ENCODE measurements at places on chromosomes 12 and 14. TPM values are rescaled to one million over a fixed set of nuclear protein-coding genes. Genes with fewer than 3 reads are reported as not detected.
A peak's percentile ranks its signal among the peaks of the same experiment; 100 is the strongest.

Gene KERA
- total RNA-seq = not detected

Gene FAM90A1
- 0.21 TPM for total RNA-seq

Gene SLC16A7
- 27.8 TPM for total RNA-seq

Gene FITM1
- total RNA-seq = 0.30 TPM

Gene TAMALIN
- 14.7 TPM for total RNA-seq

Gene KRT77
- not detected for total RNA-seq

Gene GUCY2C
- total RNA-seq = not detected

- no peak for DNase-seq
- H3K27me3 ChIP-seq = peaks cover 2% of the 10 kb centered on the region
- no peak overlapping the region for H3K4me3 ChIP-seq
- no peak overlapping the region for H3K27ac ChIP-seq
- peaks cover 2% of the 10 kb centered on the region for H3K36me3 ChIP-seq
- H3K4me1 ChIP-seq = peaks cover 17% of the 10 kb centered on the region
Measured at GRCh38 chr12:3431686-3432085, 59.3 kb upstream of the PRMT8 start.

DNA sequence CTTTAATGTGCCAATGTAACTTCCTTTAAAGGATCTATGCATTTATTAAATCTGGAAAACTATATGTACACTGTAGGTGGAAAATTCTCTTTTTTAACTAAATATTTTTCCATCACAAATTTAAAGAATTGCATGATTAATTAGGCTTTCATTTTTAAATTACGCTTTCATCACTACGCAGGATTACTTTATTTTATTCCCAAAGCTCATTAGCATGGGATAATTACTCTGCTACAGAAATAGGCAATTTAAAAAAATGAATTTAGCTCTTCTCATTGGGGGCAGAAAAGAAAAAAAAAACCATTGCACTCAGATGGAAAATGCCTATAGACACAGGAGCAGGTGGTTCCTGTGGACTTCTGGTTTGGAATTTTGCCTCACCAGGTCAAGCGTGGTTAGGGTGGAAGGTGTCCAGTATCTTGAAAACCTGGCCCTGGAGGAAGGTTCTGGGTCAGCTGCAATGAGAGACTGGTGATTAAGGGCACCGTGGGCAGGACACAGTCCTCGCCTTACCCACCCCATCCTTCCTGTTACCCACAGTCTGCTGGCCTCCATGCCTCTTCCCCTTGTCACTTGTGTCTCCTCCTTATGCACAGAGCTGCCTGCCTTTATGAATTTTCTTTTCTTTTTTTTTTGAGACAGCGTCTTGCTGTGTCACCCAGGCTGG, 17.3 kb upstream of the RIN3 start:
- H3K27me3 ChIP-seq = no peaks in the 10 kb centered on the region
- no peaks in the 10 kb centered on the region for H3K4me1 ChIP-seq
- DNase-seq = no peak
- H3K27ac ChIP-seq = no peak overlapping the region

DNA sequence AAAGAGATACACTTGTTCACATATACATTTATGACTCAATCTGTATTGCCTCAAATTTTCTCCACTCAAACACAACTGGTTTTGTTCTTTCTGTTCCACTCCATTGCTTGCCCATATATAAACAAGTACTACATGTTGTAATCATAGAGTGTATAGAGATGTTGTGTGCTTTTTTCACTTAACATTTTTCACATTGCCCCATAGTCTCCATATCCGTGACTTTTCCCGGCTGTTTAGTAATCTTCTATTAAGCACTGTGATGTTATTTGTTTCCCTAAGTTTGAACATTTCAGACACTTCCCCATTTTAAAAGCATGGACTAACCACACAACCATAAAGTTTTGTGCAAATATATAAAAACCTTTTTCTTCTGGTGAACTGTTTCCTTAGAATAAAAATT, 45.5 kb upstream of the PTPRR start:
- no peaks in the 10 kb centered on the region for H3K36me3 ChIP-seq
- no peaks in the 10 kb centered on the region for H3K27me3 ChIP-seq
- no peak overlapping the region for H3K27ac ChIP-seq
- no peaks in the 10 kb centered on the region for H3K4me1 ChIP-seq
- DNase-seq = no peak
- no peak overlapping the region for H3K4me3 ChIP-seq

- H3K27ac ChIP-seq = peak overlapping the region; percentile 55
- no peaks in the 10 kb centered on the region for H3K36me3 ChIP-seq
- H3K4me3 ChIP-seq = peak overlapping the region; percentile 93
- no peaks in the 10 kb centered on the region for H3K27me3 ChIP-seq
Measured at GRCh38 chr12:53325511-53326061, 4.2 kb upstream of the AAAS start.

DNA sequence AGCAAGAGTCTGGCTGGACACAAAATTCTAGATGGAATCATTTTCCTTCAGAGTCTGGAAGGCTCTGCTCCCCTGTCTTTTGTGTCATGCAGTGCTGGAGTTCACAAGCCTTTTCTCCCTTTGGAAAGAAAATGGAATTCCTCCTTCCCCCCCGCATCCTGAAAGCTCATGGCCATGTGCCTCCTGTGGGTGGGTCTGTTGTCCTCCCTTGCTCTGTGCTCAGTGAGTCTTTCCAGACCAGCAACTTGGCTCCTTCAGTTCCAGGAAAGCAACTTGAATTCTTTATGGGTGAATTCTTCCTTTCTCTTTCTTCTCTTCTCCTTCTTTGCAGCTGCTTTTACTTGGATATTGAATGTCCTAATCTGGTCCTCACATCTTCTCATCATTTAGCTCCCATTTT, 70.2 kb downstream of the TUNAR start:
- no peak overlapping the region for H3K27ac ChIP-seq
- H3K36me3 ChIP-seq = no peaks in the 10 kb centered on the region
- H3K27me3 ChIP-seq = peaks cover 32% of the 10 kb centered on the region

- H3K4me3 ChIP-seq = peak overlapping the region; percentile 63
- DNase-seq = no peak
- peaks cover 2% of the 10 kb centered on the region for H3K36me3 ChIP-seq
- no peak overlapping the region for H3K27ac ChIP-seq
- H3K27me3 ChIP-seq = no peaks in the 10 kb centered on the region
Measured at GRCh38 chr12:26830363-26830762, 2.6 kb downstream of the ITPR2 start.

DNA sequence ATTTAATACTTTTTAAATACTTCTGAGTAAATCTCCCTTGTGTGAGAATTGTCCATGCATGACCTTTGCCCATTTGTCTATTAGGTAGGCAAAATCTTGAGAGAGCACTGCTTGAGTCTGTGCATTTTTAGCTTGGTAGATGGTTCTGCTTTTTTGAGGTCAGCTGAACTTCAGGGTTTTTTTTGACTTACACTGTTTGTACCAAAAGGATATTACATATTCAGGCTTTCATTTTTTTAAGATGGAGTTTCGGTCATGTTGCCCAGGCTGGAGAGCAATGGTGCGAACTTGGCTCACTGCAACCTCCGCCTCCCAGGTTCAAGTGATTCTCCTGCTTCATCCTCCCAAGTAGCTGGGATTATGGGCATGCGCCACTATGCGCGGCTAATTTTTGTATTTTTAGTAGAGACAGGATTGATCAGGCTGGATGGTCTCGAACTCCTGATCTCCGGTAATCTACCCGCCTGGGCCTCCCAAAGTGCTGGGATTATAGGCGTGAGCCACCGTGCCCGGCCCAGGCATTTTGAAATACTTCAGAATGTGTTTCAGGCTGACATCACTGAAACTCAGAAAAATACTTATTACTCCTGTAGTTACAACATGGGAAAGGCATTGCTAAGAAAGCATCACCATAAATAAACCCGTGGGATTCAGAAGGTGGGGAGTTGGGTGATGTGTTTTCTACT, 11.1 kb downstream of the RASSF3 start:
- no peaks in the 10 kb centered on the region for H3K36me3 ChIP-seq
- no peak for DNase-seq
- no peak overlapping the region for H3K4me3 ChIP-seq
- no peak overlapping the region for H3K27ac ChIP-seq

GRCh38 chr14:29643433-29644211, 284.0 kb downstream of the PRKD1 start:
- no peak overlapping the region for H3K4me3 ChIP-seq
- DNase-seq = no peak
- no peaks in the 10 kb centered on the region for H3K4me1 ChIP-seq
- H3K27ac ChIP-seq = no peak overlapping the region
- no peaks in the 10 kb centered on the region for H3K27me3 ChIP-seq

DNA sequence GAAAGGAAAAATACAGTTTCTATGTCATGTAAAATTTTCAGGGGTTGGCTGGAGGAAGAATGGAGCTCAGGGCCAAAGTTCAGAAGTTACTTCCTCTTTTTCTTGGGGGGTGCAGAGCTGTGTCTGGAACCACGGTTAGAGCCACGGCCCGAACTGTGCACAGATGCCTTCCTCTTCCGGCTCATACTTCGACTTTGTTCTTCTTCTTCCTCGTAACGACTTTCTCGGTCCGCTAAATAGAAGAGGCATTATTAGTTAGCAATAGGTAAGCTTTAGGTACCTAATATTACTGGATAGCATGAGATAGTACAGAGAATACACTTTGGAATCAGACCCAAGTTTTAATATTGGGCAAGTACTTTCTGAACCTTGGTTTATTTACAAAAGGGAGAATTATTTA, 31.2 kb downstream of the SUPT16H start:
- no peak overlapping the region for H3K27ac ChIP-seq
- no peak for DNase-seq
- H3K4me3 ChIP-seq = no peak overlapping the region
- H3K27me3 ChIP-seq = no peaks in the 10 kb centered on the region
- no peaks in the 10 kb centered on the region for H3K4me1 ChIP-seq
- peaks cover 43% of the 10 kb centered on the region for H3K36me3 ChIP-seq

DNA sequence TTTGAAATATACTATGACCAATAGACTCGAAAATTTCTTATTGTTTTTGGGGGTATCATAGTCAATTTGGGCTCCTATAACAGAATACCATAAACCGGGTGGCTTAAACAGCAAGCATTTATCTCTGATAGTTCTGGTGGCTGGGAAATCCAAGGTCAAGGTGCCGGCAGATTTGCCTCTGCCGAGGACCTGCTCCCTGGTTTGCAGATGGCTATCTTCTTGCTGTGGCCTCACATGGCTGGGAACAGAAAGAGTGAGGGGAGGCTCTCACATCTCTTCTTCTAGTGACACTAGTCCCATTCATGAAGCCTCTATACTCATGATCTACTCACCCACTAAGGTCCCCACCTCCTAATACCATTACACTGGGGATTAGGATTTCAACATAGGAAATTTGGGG, 70.7 kb downstream of the BORCS5 start:
- no peak overlapping the region for H3K4me3 ChIP-seq
- no peaks in the 10 kb centered on the region for H3K27me3 ChIP-seq
- peaks cover 22% of the 10 kb centered on the region for H3K36me3 ChIP-seq

DNA sequence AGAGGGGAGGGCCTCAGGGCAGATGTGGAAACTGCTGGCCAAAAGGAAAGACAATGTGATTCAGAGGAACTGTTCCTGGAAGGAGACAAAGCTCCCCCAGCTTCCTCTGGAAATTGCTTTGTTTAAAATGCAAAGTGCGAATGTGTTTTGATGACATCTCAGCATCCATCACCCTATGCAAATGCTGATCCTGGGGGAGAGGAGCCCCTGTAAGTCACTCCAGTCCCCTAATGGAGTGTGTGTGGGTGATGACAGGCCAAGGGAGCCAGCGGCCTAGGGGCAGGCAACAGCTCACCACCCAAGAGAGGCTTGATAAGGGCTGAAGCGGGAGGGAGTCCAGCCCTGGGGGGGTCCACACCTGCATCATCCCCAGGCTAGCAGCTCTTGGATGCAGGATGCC, 134.2 kb downstream of the ESRRB start:
- peaks cover 17% of the 10 kb centered on the region for H3K27me3 ChIP-seq
- no peaks in the 10 kb centered on the region for H3K4me1 ChIP-seq
- H3K4me3 ChIP-seq = no peak overlapping the region
- no peak overlapping the region for H3K27ac ChIP-seq
- H3K36me3 ChIP-seq = no peaks in the 10 kb centered on the region

DNA sequence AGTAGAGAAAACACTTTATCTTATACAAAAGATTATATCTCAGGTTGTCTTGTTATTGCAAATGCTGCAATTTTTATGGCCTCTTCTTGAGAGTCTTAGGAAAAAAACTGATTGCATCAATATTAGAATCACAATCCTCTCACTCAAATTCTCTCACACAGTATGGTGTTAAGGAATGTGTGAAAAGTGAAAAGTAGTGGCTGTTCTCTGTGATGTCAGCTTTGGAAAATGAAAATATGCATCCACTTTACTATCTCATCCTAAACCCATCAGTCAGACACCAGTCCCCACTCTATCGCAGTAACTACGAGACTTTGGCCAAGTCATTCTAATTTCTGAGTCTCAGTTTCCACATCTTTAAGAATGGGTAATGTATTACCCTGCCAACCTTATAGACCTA, 32.6 kb upstream of the NTF3 start:
- DNase-seq = no peak
- no peak overlapping the region for H3K27ac ChIP-seq
- peaks cover 16% of the 10 kb centered on the region for H3K27me3 ChIP-seq
- H3K36me3 ChIP-seq = no peaks in the 10 kb centered on the region
- no peak overlapping the region for H3K4me3 ChIP-seq
- H3K4me1 ChIP-seq = no peaks in the 10 kb centered on the region

- H3K27ac ChIP-seq = no peak overlapping the region
- H3K4me3 ChIP-seq = no peak overlapping the region
- H3K36me3 ChIP-seq = no peaks in the 10 kb centered on the region
- no peak for DNase-seq
- H3K27me3 ChIP-seq = peaks cover 2% of the 10 kb centered on the region
- H3K4me1 ChIP-seq = no peaks in the 10 kb centered on the region
Measured at GRCh38 chr12:101439236-101439635, 31.7 kb upstream of the ARL1 start.

GRCh38 chr14:65471038-65471878, 58.7 kb downstream of the FUT8 start:
- peaks cover 25% of the 10 kb centered on the region for H3K4me1 ChIP-seq
- H3K36me3 ChIP-seq = peaks cover 13% of the 10 kb centered on the region

DNA sequence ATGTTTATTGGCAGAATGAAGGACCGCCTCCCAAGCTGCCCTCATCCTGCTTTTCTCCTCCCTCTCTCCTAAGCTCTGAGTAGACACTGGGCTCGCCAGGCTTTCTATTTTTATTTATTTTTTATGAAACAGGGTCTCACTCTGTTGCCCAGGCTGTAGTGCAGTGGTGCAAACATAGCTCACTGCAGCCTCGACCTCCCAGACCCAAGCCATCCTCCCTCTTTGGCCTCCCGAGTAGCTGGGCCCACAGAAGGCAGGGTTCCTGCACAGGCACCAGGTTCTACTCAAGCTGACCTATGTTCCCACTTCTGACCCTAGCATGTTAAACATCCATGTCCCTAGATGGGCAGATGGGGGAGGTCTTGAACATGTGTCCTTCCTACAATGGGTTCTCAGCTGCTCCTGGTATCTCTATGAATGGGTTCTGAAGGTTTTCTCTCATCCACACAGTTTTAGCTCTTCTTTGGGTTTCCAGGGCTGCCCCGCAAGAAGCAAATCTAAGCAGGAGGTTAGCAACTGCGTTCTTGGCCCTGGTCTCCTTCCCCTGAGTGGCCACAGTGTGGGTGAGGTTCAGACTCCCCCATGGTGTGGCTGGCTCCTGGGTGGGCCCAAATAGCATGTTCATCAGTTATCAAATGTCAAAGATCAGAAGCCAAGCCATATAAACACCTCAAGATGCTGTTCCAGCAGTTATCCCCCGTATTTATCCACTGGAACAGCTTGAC, 167.3 kb downstream of the ZFP36L1 start:
- H3K4me3 ChIP-seq = no peak overlapping the region
- no peaks in the 10 kb centered on the region for H3K27me3 ChIP-seq
- H3K36me3 ChIP-seq = no peaks in the 10 kb centered on the region

GRCh38 chr14:24612196-24612595, 2.7 kb upstream of the GZMH start:
- no peak for DNase-seq
- no peaks in the 10 kb centered on the region for H3K27me3 ChIP-seq
- peaks cover 1% of the 10 kb centered on the region for H3K36me3 ChIP-seq
- no peak overlapping the region for H3K4me3 ChIP-seq
